ENCODE measurements at places on chromosomes 3 and 15.

GRCh38 chr15:59237924-59238331 lies 31.3 kb downstream of the LDHAL6B start:
- no peak for DNase-seq

GRCh38 chr3:28243424-28244106 lies 2.1 kb downstream of the CMC1 start:
- DNase-seq, result no peak

- DNase-seq, result no peak
Measured at GRCh38 chr15:90423801-90424319, 35.8 kb downstream of the IQGAP1 start.

- DNase-seq, result no peak
Measured at GRCh38 chr15:54519577-54519976, 541.3 kb downstream of the UNC13C start.

DNA sequence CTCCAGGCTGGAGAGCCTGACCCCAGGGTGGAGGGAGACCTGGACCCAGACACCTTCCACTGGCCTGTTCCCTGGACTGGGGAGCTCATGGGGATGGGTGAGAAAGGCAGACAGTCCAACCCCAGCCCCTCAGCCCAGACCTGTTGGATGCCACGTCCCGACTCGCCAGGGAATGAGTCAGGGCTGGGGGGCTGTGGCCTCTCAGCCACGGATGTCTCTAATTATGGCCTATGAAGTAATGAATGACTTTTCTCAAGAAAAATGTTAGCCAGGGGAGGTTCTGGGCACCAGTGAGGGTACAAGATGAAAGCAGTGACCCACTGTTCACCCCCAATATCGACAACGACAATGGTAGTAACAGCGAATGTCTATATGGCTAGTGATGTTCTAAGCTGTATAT lies 107.0 kb upstream of the RPL32 start:
- DNase-seq, result no peak

GRCh38 chr3:127305499-127306060 lies 17.7 kb upstream of the PRR20G start:
- no peak for DNase-seq

GRCh38 chr3:21216598-21216997 lies 534.4 kb downstream of the ZNF385D start:
- DNase-seq, result no peak

GRCh38 chr15:25939122-25939521 lies 76.0 kb upstream of the ATP10A start:
- DNase-seq, result no peak

DNA sequence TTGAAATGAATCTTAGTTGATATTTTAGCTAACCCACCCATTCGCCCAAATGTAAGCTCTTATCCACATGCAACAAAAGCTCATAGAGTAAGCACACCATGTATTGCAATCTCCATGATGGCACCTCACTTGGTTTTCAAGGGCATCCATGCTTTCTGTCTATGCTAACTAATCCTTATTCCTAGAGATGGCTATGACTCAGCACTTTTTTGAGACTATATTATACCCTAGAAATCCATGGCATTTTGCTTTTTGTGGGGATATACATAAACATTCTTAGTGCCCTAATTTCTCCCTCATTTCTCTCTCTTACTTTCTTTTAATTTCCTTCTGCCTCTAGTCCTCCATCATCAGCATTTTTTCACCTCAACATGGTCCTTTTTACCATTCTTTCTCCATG lies 168.5 kb upstream of the STT3B start:
- no peak for DNase-seq

DNA sequence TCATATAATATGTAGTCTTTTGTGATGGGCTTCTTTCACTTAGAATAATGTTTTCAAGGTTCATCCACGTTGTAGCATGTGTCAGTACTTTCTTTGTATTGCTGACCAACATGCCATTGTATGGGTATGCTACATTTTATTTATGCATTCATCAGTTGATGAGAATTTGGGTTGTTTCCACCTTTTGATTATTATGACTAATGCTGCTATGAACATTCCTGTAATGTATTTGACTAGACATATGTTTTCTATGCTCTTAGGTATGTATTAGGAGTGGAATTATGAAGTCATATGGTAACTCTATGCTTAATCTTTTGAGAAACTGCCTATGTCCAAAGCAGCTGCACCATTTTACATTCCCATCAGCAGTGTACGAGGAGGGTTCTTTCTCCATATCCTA lies 3.2 kb upstream of the PODXL2 start:
- DNase-seq, result no peak

DNA sequence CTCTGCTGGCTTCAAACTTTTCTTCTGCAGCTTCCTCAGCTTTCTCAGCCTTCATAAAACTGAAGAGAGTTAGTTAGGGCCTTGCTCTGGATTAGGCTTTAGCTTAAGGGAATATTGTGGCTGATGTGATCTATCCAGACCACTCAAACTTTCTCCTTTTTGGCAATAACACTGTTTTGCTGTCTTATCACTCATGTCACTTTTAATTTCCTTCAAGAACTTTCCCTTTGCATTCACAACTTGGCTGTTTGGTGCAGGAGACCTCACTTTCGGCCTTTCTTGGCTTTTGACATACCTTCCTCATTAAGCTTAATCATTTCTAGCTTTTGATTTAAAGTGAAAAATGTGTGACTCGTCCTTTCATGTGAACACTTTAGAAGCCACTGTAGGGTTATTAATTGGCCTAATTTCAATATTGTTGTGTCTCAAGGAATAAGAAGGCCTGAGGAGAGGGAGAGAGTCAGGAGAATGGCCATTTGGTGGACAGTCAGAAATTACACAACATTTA lies 60.7 kb downstream of the SLC24A1 start:
- DNase-seq, result no peak

Measured in iPS DF 19.7 (cell line).